ENCODE measurements at places on chromosomes 4 and X.

GRCh38 chrX:41382714-41383645 lies 49.0 kb downstream of the DDX3X start:
- peak overlapping the region; percentile 48 for H3K4me3 ChIP-seq
- peaks cover 14% of the 10 kb centered on the region for H3K4me1 ChIP-seq
- peaks cover 3% of the 10 kb centered on the region for H3K36me3 ChIP-seq
- peak; percentile 13 for DNase-seq

- H3K36me3 ChIP-seq, result no peaks in the 10 kb centered on the region
- H3K4me1 ChIP-seq, result no peaks in the 10 kb centered on the region
- H3K27me3 ChIP-seq, result peaks cover 10% of the 10 kb centered on the region
Observed at GRCh38 chr4:154457471-154457870, 34.1 kb downstream of the DCHS2 start.

DNA sequence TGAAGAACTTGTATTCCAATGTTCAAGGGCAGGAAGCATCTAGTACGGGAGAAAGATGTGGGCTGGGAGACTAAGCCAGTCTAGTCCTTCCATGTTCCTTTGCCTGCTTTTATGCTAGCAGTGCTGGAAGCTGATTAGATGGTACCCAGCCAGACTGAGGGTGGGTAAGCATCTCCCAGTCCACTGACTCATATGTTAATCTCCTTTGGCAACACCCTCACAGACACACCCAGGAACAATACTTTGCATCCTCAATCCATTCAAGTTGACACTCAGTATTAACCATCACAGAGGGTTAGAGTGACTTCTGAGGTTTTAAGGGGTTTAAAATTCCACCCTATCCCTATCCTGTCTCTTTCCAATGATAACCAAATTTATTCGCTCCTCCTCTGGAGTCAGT lies 6.5 kb downstream of the HMGN5 start:
- peaks cover 13% of the 10 kb centered on the region for H3K4me1 ChIP-seq
- no peaks in the 10 kb centered on the region for H3K27me3 ChIP-seq
- no peak overlapping the region for H3K27ac ChIP-seq

GRCh38 chr4:36285784-36286480 lies 4.5 kb downstream of the DTHD1 start:
- peak overlapping the region; percentile 45 for H3K4me3 ChIP-seq
- peak; percentile 72 for DNase-seq
- peak overlapping the region; percentile 91 for H3K27ac ChIP-seq

DNA sequence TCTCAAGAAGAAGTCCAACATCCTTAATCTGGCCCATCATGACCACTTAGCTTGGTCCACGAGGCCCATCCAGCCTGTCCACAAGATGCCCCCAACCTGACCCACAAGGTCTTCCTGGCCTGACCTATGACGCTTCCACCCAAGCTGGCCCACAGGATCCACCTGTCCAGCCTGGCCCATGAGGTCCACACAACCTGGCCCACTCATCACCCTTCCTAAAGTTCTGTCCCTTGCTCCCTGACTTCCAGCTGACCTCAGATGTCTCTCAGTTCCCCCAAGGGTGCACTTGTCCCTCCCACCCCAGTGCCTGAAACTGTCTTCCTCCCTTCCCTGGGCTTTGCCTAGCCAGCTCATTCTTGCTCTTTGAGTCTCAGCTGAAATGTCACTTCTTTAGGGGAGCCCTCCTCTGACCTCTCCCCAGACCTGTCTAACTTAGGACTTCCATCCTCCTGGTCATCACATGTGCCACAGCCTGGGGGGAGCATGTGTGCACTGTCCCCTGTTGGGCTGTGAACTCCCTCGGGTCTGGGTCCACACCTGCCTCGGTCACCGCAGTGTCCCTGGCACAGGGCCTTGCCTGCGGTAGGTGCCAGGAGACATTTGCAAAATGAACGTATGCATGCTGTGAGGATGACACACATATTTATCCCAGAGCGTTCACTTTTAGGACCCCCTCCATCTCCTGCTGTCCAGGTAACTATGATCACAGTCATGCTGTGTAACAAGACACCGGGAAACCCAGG lies 61.7 kb downstream of the EVC start:
- no peaks in the 10 kb centered on the region for H3K27me3 ChIP-seq
- no peaks in the 10 kb centered on the region for H3K4me1 ChIP-seq
- H3K4me3 ChIP-seq, result no peak overlapping the region

- H3K36me3 ChIP-seq, result no peaks in the 10 kb centered on the region
- no peak overlapping the region for H3K27ac ChIP-seq
- no peak for DNase-seq
Observed at GRCh38 chr4:144757969-144758368, 112.0 kb downstream of the HHIP start.

DNA sequence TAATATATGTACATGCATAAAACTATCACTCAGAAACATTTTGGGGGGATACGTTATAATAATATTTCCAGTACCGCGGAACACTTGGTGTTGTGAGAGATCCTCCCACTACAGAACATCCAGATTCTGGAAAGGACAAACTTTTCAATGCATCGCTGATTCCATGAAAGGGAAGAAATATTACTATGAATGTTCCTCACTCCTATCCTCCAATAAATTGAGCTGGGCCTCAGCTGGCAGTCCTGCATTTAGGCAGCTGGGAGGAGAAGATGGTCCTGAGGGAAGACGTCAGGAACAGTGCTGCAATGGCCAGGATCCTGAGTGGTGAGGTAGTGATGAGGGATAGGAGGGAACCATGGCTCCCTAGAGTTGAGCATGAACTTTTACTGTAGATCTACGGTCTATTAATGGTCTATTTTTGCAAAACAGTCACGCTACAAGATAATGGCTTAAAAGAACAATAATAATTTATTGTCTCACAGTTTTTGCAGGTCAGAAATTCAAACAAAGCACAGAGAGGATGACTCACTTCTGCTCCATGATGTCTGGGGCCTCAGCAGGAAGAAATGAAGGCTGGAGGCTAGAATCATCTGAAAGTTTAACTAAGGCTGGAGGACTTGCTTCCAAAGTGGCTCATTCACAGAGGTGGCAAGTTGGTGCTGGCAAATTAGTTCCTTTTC lies 538.1 kb downstream of the STIM2 start:
- H3K4me1 ChIP-seq, result no peaks in the 10 kb centered on the region
- no peaks in the 10 kb centered on the region for H3K27me3 ChIP-seq
- no peaks in the 10 kb centered on the region for H3K36me3 ChIP-seq
- no peak overlapping the region for H3K4me3 ChIP-seq
- no peak overlapping the region for H3K27ac ChIP-seq

DNA sequence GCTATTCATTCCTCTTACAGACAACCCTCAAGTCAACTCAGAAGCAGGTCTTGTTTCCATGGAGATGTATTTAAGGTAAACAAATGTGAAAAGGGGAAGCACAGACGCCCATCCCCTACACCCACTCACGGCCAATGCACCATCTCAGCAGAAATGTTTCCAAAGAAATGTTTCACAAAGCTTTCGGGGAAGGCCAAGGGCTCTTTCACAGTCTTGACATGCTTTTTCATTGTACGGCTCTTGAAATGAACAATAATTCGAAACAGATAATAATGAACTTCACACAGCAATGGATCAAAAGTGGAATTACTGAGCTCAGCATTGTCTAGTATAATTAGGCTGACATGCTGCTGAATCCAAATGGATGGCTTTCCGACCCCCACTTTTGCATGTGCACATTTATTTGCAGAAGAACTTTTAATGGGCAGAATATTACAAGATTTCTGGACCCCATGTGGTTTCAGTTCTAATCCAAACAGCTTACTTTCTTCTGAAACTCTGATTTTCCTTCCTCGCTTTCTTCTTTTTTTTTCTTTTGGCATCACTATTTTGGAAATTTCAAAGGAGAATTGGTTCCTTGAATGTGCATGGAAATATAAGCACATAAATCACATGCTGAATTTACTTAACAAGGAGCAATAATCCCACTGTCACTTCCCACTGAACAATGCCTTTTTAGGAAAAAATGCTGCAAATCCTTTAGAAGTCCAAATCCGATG lies 160.9 kb downstream of the SMIM20 start:
- peaks cover 25% of the 10 kb centered on the region for H3K36me3 ChIP-seq
- peak overlapping the region; percentile 99 for H3K27ac ChIP-seq
- peak; percentile 58 for DNase-seq

DNA sequence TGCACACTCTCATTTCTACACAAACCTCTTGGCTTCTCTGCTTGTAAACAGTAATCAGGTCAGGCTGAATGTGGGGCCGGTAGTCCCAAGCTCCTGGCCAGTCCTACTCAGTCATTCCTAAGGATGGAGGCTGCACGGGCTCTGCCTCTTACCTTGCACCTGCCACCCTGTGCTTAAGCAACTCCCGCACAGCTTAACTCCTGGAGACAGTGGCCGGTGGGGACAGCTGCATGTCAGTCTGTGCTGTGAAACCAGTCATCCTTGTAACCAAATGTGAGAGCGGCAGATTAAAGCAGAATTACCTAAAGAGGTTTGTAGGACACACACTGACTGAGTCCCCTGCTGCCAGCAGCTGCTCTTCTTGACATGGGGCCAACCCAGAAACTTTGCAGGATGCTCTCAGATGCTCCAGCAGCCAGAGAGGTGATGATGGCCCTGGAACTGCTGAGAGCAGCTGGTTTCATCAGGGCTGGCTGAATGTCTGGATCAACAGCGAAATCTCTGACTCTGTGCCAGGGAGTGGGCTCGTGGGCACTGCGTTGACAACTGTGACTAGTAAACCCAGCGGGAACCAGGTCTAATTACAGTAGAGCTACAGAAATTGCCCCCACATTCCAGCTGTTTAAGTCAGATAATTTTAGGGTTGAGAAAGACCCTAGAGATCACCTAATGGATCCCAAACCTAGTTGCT lies 123.7 kb downstream of the ANAPC4 start:
- no peaks in the 10 kb centered on the region for H3K4me1 ChIP-seq
- H3K27me3 ChIP-seq, result no peaks in the 10 kb centered on the region
- no peaks in the 10 kb centered on the region for H3K36me3 ChIP-seq
- H3K27ac ChIP-seq, result no peak overlapping the region
- DNase-seq, result no peak
- no peak overlapping the region for H3K4me3 ChIP-seq

Measured in activated T-helper 2 cell treated with anti-CD3 and anti-CD28 coated beads, Interferon-gamma antibody, Interleukin-2, Interleukin-4, amounts not matched to agents 10 μg/mL and 5 μg/mL and 100 μg/mL, durations not matched to agents 14 hours and 24 hours and 36 hours (primary cell).